ENCODE measurements at places on chromosomes 5 and 9.

GRCh38 chr5:68838157-68838718 is 255.6 kb upstream of the SLC30A5 start:
- H3K27ac ChIP-seq, result no peak overlapping the region
- H3K4me3 ChIP-seq, result no peak overlapping the region
- no peaks in the 10 kb centered on the region for H3K27me3 ChIP-seq
- H3K36me3 ChIP-seq, result no peaks in the 10 kb centered on the region
- no peak for DNase-seq

GRCh38 chr5:54959673-54960418 is 25.5 kb downstream of the ESM1 start:
- no peaks in the 10 kb centered on the region for H3K36me3 ChIP-seq
- H3K4me3 ChIP-seq, result no peak overlapping the region
- no peaks in the 10 kb centered on the region for H3K4me1 ChIP-seq

DNA sequence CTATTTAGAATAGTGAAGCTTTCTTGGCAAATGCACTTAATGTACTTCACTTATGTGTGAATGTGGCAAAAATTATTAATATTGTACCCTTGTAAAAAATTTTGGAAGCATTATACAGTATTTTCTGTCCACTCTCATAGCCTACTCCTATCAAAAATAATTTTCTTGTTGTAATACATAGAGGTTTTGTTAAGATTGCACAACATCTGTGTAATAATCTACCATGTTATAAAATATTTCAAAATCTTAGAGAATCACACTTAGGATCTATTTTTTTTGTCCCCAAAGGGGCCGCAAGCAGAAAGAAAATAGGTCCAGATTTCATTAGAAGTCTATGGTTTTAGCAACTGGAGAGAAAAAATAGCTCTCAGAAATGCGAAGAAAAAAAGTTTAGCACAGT is 945.9 kb downstream of the CDH18 start:
- no peak overlapping the region for H3K4me3 ChIP-seq
- H3K36me3 ChIP-seq, result no peaks in the 10 kb centered on the region
- DNase-seq, result no peak
- H3K27me3 ChIP-seq, result no peaks in the 10 kb centered on the region

GRCh38 chr5:2030131-2030530 is 147.4 kb upstream of the IRX4 start:
- no peaks in the 10 kb centered on the region for H3K36me3 ChIP-seq
- DNase-seq, result no peak
- H3K4me3 ChIP-seq, result no peak overlapping the region

GRCh38 chr9:25964239-25964638 is 286.0 kb upstream of the TUSC1 start:
- H3K27ac ChIP-seq, result no peak overlapping the region
- no peaks in the 10 kb centered on the region for H3K36me3 ChIP-seq
- no peak for DNase-seq
- H3K27me3 ChIP-seq, result no peaks in the 10 kb centered on the region
- H3K4me1 ChIP-seq, result no peaks in the 10 kb centered on the region

DNA sequence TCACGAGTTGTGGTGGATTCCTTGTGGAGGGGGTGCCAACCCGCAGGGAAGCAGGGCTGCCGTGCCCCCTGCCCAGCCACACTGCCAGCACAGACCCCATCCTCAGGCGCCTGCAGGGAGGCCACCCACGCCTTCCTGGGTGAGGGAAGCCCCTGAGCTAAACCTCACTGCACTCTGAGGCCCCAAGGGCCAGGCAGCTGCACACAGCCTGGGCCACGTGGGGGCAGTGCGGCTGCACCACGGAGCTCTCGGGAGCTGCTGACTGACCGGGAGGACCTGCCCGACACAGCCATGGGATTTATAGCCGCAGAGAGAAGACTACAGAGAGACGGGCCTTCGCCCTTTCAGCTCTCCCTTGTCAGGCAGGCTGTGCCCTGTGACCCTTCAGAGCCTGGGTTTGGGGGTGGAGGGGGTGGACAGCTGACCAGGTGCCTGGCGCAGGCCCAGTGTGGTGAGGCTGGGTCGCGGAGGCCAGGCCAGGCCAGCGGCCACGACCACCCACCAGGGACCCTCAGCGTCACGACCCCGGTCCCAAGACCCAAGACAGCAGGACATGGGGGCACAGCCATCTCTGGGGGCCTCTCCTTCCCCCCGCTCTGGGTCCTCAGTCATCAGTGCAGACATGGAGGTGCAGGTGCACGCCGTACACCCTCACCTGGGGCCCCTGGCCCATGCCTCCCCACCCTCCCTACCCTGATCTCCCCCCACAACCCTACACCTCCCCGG is 4.3 kb upstream of the AHRR start:
- DNase-seq, result no peak
- no peaks in the 10 kb centered on the region for H3K36me3 ChIP-seq
- H3K27ac ChIP-seq, result no peak overlapping the region
- peaks cover 21% of the 10 kb centered on the region for H3K27me3 ChIP-seq
- no peak overlapping the region for H3K4me3 ChIP-seq
- no peaks in the 10 kb centered on the region for H3K4me1 ChIP-seq

GRCh38 chr5:64273276-64273675 is 107.6 kb downstream of the RNF180 start:
- H3K36me3 ChIP-seq, result no peaks in the 10 kb centered on the region
- no peak overlapping the region for H3K27ac ChIP-seq
- H3K4me3 ChIP-seq, result no peak overlapping the region
- DNase-seq, result no peak
- H3K27me3 ChIP-seq, result no peaks in the 10 kb centered on the region

DNA sequence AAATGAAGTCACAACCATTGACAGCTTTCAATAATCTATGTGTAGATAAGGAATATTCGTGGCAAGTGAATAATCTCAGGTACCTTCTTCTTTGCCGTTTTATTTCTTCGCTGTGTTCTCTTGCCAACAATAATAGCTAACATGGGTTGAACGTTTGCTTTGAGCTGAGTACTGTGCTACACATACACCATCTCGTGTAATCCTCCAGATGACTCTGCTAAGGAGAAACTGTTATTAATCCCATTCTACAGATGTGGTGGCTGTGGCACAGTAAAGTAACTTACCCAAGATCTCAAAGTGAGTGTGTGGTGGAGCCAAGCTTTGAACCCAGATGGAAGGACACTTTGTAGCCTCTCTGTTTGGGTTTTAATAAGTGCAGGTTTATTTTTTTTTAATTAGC is 179.7 kb downstream of the C9orf152 start:
- H3K27me3 ChIP-seq, result no peaks in the 10 kb centered on the region
- H3K27ac ChIP-seq, result no peak overlapping the region
- H3K36me3 ChIP-seq, result no peaks in the 10 kb centered on the region
- no peak overlapping the region for H3K4me3 ChIP-seq

DNA sequence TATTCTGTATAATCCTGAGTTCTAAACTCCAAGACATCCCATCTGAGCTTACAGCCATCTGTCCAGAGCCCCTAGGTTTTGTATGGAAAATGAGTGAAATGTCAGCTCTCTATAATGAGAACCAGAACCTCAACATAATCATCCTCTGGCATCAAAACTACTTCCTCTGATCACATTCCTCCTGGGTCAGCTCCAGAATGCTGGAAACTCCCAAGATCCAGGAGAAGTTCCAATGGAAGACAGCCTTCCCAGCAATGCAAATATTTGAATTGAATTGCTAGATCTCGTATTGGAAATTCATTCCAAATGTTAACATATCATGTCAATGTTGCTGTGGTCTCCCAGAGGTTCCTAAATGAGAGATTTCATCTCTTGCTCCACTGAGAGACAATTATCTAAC is 23.8 kb downstream of the C9 start:
- H3K27ac ChIP-seq, result no peak overlapping the region
- no peak overlapping the region for H3K4me3 ChIP-seq
- no peak for DNase-seq
- H3K4me1 ChIP-seq, result no peaks in the 10 kb centered on the region
- no peaks in the 10 kb centered on the region for H3K27me3 ChIP-seq

DNA sequence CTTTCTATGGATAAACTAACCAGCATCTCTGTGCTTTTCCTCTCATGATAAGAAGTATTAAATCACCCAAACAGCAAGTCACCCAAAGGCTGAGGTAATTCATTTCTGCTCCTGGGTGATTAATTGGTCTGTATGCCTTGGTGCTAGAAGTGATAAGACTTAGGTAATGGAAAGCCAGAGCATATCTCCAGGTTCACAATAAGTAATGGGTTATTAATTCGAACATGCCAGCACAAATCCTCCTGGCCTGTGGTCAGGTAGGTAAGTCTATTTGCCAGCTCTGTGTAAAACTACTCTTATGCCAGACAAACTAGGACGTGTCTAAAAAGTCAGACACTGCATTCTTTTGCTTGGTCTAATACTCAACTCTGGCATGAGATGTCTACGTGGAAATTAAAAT is 11.2 kb upstream of the ENC1 start:
- H3K4me3 ChIP-seq, result no peak overlapping the region
- peaks cover 11% of the 10 kb centered on the region for H3K4me1 ChIP-seq
- no peak overlapping the region for H3K27ac ChIP-seq
- no peak for DNase-seq
- H3K36me3 ChIP-seq, result no peaks in the 10 kb centered on the region

GRCh38 chr5:178074266-178074952 is 38.9 kb upstream of the N4BP3 start:
- no peaks in the 10 kb centered on the region for H3K4me1 ChIP-seq
- H3K4me3 ChIP-seq, result no peak overlapping the region
- DNase-seq, result no peak
- H3K27me3 ChIP-seq, result peaks cover 6% of the 10 kb centered on the region

DNA sequence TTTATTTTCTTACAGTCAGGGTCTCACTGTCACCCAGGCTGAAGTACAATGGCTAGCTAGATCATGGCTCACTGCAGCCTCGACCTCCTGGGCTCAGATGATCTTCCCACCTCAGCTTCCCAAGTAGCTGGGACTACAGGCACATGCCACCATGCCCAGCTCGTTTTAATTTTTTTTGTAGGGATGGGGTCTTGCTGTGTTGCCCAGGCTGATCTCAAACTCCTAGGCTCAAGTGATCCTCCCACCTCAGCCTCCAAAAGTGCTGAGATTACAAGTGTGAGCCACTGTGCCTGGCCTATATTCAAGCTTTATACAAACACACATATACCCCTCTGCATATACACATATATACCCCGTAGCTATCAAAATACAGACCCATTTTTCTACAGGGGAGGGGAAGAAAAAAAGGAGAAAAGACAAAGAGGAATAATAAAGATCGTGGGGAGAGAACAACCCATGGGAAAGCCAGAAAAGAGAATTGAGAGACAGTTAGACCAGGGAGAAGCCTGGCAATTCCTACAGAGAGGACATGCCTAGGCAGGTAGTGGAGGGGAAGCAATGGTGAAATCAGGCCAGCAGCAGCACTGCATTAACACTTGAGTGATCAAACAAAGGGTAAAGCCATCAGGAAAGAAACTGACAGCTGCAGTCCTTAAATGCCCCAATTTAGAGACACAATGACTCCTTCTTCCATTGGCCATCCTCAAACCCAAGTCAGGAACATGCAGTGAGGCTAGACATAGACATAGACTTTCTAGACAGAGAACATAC is 102.7 kb downstream of the EFNA5 start:
- peaks cover 12% of the 10 kb centered on the region for H3K4me1 ChIP-seq
- H3K27me3 ChIP-seq, result no peaks in the 10 kb centered on the region
- no peaks in the 10 kb centered on the region for H3K36me3 ChIP-seq
- no peak overlapping the region for H3K4me3 ChIP-seq

GRCh38 chr5:149392718-149393117 is 13.6 kb upstream of the IL17B start:
- H3K27ac ChIP-seq, result peak overlapping the region; percentile 98
- DNase-seq, result peak; percentile 40
- H3K4me1 ChIP-seq, result peaks cover 44% of the 10 kb centered on the region
- no peak overlapping the region for H3K4me3 ChIP-seq
- H3K27me3 ChIP-seq, result no peaks in the 10 kb centered on the region
- no peaks in the 10 kb centered on the region for H3K36me3 ChIP-seq

- no peak overlapping the region for H3K27ac ChIP-seq
- H3K4me1 ChIP-seq, result no peaks in the 10 kb centered on the region
- no peaks in the 10 kb centered on the region for H3K27me3 ChIP-seq
- no peaks in the 10 kb centered on the region for H3K36me3 ChIP-seq
- H3K4me3 ChIP-seq, result no peak overlapping the region
These were observed 52.5 kb downstream of the AOPEP start for GRCh38 chr9:94779031-94779430.

DNA sequence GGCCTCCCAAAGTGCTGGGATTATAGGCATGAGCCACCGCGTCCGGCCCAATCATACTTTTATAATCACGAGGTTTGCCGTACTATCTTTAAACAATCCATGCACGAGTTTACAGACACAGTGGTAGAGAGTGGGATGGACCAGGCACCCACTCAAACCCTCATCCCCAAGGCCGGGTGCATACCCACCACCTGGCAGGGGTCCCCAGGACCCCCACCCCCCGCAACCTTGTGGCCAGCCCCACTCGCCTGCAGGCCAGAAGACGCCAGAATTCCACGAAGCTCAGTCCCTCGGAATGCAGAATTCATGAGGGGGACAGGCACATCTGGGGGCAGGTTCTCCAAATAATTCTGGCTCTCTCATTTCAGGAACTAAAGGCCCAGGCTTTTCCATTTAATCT is 17.1 kb downstream of the NACC2 start:
- peak; percentile 58 for DNase-seq
- H3K27me3 ChIP-seq, result no peaks in the 10 kb centered on the region
- H3K27ac ChIP-seq, result peak overlapping the region; percentile 84

DNA sequence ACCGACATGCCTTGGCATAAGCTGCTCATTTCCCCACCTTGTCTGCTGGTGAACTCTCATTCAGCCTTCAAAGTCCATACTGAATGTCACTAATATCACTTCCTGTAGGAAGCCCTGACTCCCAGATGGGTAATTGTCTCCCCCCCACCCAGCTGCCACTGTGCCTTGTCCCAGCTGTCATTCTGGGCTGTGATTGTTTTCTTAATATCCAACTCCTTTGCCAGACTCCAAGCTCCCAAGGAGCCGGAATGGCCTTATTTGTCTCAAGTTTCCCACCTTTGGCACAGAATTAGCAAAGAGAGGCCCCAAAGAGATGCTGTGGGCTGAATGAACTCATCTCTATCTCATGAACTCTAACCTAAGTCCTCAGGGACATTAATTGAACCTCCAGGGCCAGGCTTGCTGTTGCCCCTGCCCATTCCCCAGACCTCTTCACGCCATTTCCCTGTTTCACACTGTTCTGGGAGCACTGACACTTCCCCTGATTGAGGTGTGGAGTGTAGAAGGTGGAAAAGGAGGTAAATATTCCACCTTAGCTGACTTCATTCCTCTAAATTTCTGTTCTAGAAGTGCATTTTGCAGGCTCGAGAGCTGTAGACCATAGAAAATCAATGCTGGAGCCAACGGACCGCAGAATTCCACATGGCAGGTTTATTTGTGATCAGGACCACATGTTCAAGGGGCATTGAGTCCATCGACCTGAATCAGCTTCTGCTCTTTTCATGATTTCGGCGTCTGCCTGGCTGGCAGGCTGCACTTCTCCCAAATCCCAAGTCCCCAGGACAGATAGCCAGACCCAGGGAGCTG is 4.9 kb upstream of the SH3PXD2B start:
- H3K4me3 ChIP-seq, result no peak overlapping the region
- no peak overlapping the region for H3K27ac ChIP-seq
- H3K36me3 ChIP-seq, result no peaks in the 10 kb centered on the region
- no peak for DNase-seq
- no peaks in the 10 kb centered on the region for H3K27me3 ChIP-seq

- H3K4me1 ChIP-seq, result no peaks in the 10 kb centered on the region
- DNase-seq, result no peak
- H3K27ac ChIP-seq, result no peak overlapping the region
- H3K27me3 ChIP-seq, result no peaks in the 10 kb centered on the region
- no peak overlapping the region for H3K4me3 ChIP-seq
These were observed 98.3 kb downstream of the UGCG start for GRCh38 chr9:111994831-111995458.

GRCh38 chr5:125047871-125048270 is 301.4 kb upstream of the ZNF608 start:
- no peak overlapping the region for H3K27ac ChIP-seq
- peaks cover 11% of the 10 kb centered on the region for H3K4me1 ChIP-seq
- DNase-seq, result no peak
- H3K36me3 ChIP-seq, result no peaks in the 10 kb centered on the region
- no peak overlapping the region for H3K4me3 ChIP-seq
- no peaks in the 10 kb centered on the region for H3K27me3 ChIP-seq
